Hepatocyte (in vitro differentiated cells): ENCODE measurements at places on chromosomes 12 and 14. TPM values are rescaled to one million over a fixed set of nuclear protein-coding genes. Genes with fewer than 3 reads are reported as not detected.

Gene MYF5
- not detected in 2 replicates for polyA plus RNA-seq

Gene E2F7
- polyA plus RNA-seq = 2.0 and 3.9 TPM in 2 replicates

Gene ADAM21
- polyA plus RNA-seq = 1.1 TPM in 1 of 2 replicates, not detected in the other

Gene ASCL1
- polyA plus RNA-seq = 1.5 TPM in 1 of 2 replicates, not detected in the other

Gene CLEC4C
- not detected in 2 replicates for polyA plus RNA-seq

Gene THTPA
- polyA plus RNA-seq = 14.2 and 15.5 TPM in 2 replicates

Gene KRT83
- polyA plus RNA-seq = not detected in 2 replicates

Gene TSHR
- polyA plus RNA-seq = 0.43 and 0.83 TPM in 2 replicates

Gene HELB
- 1.5 and 2.3 TPM in 2 replicates for polyA plus RNA-seq

Gene EXOC3L4
- 31.0 and 40.3 TPM in 2 replicates for polyA plus RNA-seq

Gene CLEC9A
- polyA plus RNA-seq = not detected in 2 replicates

Gene CCDC175
- not detected in 2 replicates for polyA plus RNA-seq

Gene HSP90B1
- polyA plus RNA-seq = 1,289 and 1,449 TPM in 2 replicates

Gene CDCA4
- polyA plus RNA-seq = 15.0 and 17.1 TPM in 2 replicates

Gene ANKRD33
- 0.12 and 0.29 TPM in 2 replicates for polyA plus RNA-seq

Gene THAP2
- polyA plus RNA-seq = 6.1 and 6.9 TPM in 2 replicates

Gene NTN4
- 20.2 and 23.5 TPM in 2 replicates for polyA plus RNA-seq

Gene DPPA3
- polyA plus RNA-seq = 0.80 TPM in 1 of 2 replicates, not detected in the other

Gene KLRC4
- polyA plus RNA-seq = not detected in 2 replicates

Gene ANKS1B
- polyA plus RNA-seq = 1.6 and 3.7 TPM in 2 replicates

Gene CAPS2
- 2.4 and 3.7 TPM in 2 replicates for polyA plus RNA-seq

Gene BCL2L14
- 4.9 and 7.5 TPM in 2 replicates for polyA plus RNA-seq

Gene NXPH4
- polyA plus RNA-seq = 2.7 and 3.3 TPM in 2 replicates

Gene CCND2
- 131 and 157 TPM in 2 replicates for polyA plus RNA-seq

Gene EIF2S3B
- not detected in 2 replicates for polyA plus RNA-seq

Gene TCL1B
- not detected in 2 replicates for polyA plus RNA-seq

Gene KDM5A
- 30.8 and 48.2 TPM in 2 replicates for polyA plus RNA-seq

Gene CELA1
- not detected in 2 replicates for polyA plus RNA-seq

Gene CABP1
- 0.74 TPM in 1 of 2 replicates, not detected in the other for polyA plus RNA-seq

Gene GPR137C
- polyA plus RNA-seq = 1.3 and 1.7 TPM in 2 replicates
